T-helper 2 cell (primary cell): ENCODE measurements at places on chromosomes 4 and X.

DNA sequence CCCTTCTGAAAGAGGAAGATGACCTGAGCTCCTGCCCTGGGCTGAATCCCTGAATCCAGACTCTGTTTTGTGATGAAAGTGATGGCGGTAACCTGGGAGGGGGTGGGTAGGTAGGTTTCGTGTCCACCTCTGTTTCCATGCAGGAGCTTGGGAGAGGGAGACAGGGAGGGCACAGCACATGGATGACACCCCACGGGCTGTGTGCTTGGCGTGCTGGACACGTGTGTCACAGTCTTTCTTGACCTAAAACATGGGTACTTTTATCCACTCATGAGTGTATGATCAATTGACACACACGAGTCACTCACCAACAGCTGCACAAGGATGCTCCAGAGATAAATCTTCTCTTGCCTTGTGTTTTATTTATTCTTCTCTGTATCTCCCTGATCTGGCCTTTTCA is 111.5 kb downstream of the DHRSX start:
- DNase-seq, result no peak

- DNase-seq, result peak; percentile 66
Observed at GRCh38 chrX:43559644-43560043, 96.5 kb upstream of the MAOA start.

DNA sequence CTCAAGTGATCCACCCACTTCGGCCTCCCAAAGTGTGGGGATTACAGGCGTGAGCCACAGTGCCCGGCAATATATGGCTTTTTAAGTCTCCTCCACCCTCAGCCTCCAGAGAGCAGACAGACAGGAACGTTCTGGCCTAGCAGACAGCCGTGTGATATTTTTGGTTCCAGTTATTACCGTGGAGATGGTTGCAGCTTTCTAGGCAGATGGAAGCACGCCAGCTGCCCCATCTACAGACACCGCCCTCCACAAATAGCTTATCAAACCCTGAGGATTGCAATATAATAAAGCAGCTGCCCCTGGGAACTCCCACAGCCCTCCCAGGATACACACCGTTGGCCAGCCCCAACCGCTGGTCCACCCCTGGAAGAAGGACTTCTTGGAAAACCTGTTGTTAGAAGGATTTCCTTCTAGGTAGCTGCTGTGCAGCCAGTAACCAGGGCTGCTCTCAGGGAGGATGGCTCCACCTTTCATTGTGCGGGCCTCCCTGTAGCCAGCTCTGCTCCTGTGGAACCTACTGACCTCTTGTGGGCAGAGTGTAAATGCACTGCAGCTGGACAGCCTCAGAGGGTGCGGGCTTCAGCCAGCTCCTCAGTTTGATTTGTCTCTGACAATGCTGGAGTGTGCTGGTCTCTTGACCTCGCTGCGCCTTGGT is 44.0 kb downstream of the SLC25A5 start:
- DNase-seq, result no peak

DNA sequence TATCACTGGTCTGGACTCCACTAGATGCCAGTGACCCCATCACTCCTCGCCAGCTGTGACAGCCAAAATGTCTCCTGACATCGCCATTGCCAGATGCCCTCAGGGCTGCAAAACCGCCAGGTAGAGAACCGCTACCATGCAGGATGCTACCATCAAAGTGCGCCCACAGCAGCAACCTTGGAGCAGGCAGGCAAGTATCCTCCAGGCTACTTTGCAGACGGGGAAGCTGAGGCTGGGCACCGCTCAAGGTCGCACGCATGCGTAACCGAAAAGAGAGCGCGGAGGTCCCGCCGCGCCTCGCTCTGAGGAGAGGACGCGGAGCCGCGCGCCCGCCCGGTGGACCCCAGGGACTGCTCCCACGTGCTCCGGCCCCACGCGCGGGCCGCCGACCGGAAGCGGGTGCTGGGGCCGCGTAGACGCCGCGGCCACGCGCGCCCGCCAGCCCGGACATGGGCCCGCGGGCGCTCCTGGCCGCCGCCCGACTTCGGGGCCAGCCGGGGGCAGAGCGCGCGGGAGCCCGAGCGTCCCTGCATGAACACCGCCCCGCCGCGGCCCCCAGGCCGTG is at the start of gene STS:
Gene STS (plus strand): TSS at position 300 of the 565 bp plus-strand sequence. CDS start 105,488 bp downstream, outside the sequence.
- DNase-seq, result peak; percentile 24

DNA sequence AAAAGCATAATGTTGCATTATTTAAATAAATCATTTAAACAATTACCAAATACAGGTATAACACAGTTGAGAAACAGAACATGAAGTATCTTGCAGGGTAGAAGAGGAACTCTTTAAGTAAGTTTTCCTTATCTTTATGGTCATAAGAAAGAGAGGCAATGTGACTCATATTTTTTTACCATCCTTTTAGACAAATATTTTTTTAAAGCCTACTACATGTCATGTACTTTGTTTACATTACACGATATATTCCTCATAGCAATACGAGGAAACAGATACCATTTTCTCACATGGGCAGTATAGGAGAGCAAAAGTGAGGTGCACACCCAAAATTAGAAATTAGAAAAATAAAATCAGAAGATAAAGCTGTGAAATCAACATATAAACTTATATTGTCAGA is 49.3 kb upstream of the EPHA5 start:
- no peak for DNase-seq

GRCh38 chr4:139875411-139875825 is 209.8 kb downstream of the MGST2 start:
- no peak for DNase-seq

DNA sequence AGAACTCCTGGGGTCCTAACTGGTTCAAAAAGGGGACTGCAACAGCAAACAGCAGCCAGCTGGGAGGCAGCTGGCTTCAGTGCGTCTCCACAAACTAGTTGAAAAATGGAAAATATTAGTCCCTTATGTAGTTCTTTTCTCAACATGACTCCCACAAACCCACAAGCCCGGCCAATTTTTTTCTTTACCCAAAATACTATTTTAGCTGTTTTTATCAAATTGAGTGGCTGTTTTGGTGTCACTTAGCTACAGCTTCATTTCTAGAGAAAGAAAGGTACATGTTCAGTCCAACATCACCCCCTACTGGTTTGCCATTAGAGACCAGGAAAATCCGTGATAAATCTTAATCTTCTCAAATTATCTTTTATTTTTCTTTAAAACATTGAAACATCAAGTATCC is 97.2 kb downstream of the GUCY2F start:
- no peak for DNase-seq

DNA sequence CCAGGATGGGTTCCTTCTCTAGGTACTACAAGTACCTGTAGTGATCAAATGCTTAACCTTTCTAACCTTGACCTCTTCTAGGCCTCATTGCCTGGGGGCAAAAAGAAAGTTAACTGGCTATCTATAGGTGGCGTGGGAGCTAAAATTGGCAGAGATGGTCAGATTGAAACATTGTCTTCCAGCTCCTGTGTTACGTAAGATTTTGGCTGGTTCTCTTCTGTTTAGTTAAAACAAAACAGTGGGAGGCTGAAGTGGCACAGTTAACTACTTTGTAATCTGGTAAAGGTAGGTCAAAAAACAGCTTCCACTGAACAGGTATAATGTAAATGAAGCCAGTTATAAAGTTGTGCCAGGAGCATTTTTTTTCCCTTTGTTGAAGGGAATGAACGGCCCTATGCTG is 115.2 kb downstream of the MBNL3 start:
- DNase-seq, result no peak

- no peak for DNase-seq
Observed at GRCh38 chr4:7956270-7956808, 16.7 kb upstream of the AFAP1 start.

- no peak for DNase-seq
Observed at GRCh38 chrX:18252644-18253359, 32.1 kb upstream of the BEND2 start.

- DNase-seq, result no peak
Observed at GRCh38 chrX:122565952-122566351, 618.1 kb upstream of the GRIA3 start.

- DNase-seq, result no peak
Observed at GRCh38 chr4:126495163-126495752, 1137.5 kb upstream of the INTU start.

DNA sequence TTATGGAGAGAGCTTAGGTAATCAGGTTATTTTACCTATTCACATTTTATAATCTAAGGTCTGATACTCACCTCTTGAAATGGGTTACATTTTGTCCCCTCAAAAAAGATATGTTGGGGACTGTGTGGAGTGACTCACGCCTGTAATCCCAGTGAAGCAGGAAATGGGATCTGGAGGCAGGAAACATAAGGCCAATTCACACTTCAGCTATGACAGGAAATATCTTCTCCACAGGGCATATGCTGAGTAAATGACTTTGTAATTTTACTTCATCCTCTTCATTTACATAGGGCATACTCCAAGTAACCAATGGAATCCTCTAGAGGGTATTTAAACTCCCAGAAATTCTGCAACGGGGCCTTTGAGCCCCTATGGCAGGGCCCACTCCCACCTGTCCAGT is 54.8 kb upstream of the ZMAT1 start:
- no peak for DNase-seq

- DNase-seq, result no peak
Observed at GRCh38 chr4:140611854-140612253, 43.1 kb upstream of the UCP1 start.

GRCh38 chr4:58163156-58163555 is 1053.0 kb upstream of the IGFBP7 start:
- DNase-seq, result no peak

DNA sequence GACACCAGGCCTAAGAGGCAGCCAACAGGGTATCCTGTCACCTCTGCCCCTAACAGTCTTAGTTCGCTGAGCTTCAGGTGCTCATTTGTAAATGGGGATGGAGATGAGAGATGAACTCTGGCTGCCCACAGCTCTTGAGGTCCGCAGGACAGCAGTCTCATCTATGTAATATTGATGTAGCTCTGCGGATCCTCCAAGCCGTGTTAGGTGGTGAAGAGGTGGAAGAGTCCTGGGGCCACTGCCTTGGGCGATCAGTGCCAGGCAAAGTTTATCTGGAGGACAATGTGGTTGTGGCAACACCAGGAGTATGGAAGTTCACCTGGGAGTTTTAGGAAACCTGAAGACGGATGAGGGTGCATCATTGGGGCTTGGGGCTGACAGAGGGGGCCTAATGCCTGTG is 13.4 kb downstream of the TRO start:
- DNase-seq, result no peak

DNA sequence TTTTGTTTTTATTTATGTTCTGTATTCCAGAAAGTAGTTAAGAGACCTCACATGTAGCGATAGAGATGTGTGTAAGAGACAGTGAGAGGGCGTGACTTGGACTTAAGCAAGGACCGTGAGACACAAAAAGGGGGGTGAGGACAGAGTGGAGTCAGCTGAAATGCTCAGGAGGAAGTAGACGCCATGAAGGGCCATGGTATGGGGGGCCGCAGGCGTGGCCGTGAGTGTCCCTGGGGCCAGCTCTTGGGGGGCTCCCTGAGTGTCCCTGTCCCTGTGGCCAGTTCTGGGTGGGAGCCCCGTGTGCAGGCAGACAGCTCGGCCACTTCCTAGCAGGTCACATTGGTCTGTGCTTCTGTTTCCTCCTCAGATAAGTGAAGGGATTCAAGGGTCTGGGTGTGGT is 23.0 kb upstream of the MSANTD1 start:
- no peak for DNase-seq

DNA sequence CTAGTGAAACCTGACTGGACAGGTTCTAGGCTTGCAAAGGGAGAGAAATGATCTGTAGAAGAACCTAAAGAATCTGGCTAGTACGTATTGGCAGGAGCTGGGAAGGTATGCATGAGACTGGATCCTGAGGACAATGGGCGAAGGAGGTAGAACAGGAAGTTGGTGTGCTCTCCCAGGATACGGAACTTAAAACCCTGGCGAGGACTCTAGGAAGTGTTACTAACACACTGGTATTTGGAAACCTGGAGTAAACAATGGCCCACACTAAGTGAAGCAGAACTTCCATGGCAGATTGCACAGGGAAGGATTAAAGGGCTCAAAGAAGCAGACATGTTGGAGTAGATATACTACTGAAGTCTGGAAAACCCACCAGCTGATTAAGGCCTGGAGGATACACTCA is 9.1 kb downstream of the SYN1 start:
- no peak for DNase-seq

DNA sequence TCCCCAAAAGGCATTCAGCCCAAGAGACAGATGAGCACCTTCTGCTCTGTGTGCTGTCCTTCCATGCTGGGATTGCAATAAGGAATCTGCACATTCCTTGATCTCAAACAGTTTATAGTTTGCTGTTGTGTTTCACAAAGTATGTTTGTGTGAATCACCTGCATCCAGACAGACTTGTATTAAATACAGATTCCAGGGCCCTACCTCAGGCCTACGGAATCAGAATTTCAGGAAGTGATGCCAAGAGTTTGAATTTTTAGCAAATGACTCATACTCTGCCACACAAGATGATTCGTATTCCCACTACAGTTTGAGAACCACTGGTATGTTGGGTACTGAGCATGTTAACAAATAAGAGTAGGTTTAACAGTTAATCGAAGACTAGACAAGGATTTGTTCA is 7.0 kb downstream of the VAMP7 start:
- DNase-seq, result no peak

DNA sequence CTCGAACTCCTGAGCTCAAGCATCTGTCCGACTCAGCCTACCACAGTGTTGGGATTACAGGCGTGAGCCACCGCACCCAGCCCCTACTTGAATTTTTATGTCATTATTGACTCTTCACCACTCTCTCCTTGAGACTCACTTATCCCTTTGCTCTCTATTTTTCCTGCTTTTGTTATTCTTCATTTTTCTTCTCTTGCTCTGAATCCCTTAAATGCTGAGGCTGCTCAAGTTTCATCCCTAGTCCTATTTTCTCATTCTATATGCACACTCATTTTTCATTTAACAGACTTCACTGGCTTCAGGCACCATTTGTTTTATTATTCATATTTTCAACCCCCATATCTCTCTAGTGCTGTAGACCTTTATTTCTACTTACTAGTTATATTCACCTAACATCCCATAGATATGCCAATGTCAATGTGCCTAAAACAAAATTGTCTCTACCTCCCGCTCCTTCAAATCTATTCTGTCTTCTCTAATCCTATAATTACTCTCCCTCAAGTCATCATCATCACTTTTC is 85.7 kb downstream of the APOOL start:
- DNase-seq, result no peak

GRCh38 chr4:22941688-22942375 is 249.1 kb downstream of the GBA3 start:
- DNase-seq, result no peak
